Dorsolateral prefrontal cortex (tissue), 122 donors: ENCODE measurements at places on chromosomes 3 and 15.
A peak's percentile ranks its signal among the peaks of the same experiment; 100 is the strongest.

DNA sequence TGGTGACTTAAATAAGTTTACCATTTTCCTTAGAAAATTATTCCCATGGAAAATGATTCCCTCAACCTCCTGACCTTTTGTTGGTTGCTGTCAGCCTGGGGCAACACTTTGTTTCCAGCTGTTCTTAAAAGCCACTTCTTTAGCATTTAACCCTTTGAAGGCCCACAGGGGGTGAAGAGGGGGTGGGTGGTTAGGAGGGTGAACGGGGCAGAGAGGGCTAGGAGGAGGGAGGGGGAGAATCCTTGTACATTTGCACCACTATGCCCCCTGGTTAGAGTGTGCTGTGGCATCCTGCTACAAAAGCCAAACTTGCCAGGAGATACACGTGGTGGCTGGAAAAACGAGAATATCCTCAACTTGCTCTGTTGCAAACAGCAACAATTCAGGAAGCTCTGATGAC, 273.2 kb upstream of the RGMA start:
- no peak for DNase-seq

- DNase-seq = no peak
Measured at GRCh38 chr15:89576417-89576773, 1.1 kb downstream of the TICRR start.

DNA sequence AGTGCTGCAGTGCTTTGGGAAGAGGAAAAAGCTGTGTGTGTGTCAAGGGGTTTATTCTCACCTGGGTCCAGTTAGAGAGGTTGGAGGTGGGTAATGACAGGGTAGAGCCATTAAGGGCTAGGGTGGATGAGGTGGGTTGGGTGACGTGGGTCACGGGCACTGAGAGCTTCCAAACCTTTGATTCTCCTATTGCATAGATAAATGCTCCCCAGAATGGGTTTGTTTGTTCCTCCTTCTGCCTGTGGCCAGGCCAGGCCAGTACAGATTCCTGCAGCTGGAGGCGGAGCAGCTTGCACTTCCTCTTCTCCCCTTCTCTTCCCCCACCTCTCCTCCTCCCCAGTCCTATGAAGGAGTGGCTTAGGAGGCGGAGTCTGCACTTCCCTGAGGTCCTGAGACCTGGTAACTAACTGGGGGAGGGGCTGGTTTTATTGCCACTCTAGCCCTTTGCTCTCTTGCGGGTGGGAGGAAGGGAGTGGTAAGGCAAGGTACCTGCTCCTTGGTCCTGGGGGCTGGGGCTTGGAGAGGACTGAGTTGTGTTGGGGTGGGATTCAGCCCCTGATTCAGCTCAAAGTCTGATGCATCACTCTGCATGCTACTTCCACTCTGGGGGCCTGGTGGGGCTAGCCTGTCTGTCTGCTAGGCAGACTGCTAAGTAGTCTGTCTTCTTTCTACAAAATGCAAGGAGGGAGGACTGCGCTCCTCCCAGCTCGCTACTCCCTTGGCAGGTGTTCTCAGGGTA, 3.5 kb downstream of the SPINT1 start:
- no peak for DNase-seq

- DNase-seq = no peak
Measured at GRCh38 chr3:108602249-108602934, 12.9 kb downstream of the DZIP3 start.

GRCh38 chr3:152421162-152421561, 152.4 kb downstream of the MBNL1 start:
- no peak for DNase-seq

GRCh38 chr3:70742081-70742480, 429.6 kb upstream of the MDFIC2 start:
- no peak for DNase-seq

DNA sequence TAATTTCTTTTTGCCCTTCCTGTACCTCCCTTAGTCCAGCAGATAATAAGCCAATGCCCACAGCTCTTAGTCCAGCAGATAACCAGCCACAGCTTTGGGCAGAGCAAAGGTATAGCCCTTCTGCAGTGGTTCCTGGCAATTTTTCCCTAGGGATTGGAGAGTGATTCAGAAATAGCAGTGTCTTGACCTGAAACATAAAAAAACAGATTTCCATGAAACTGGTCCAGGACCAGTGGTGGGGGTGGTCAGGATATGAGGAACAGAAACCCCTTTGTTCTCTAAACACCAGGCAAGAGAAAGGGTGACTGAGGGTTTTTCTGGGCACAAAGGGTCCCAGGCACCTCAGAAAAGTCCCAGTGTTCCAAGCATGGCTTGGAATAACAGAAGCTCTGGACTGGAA, 103.4 kb downstream of the ARRDC4 start:
- DNase-seq = no peak

DNA sequence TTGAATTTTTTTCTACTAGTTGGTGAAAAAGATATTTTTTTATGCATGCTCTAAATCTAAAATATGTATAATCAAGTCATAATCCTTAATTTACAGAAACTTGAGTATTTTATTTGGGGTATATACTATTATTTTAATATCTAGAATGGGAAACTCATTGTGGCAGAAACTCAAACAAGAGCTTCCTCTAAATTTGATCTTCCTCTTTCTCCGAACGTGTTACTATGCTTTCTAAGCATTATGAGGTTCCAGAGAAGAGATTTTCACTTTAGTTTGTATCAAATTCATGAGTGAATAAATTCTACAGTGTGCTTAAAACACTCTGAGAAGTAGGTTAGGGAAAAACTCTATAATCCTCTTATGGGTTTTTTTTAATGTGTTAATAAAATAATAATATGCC, 173.1 kb downstream of the POTEB3 start:
- no peak for DNase-seq

DNA sequence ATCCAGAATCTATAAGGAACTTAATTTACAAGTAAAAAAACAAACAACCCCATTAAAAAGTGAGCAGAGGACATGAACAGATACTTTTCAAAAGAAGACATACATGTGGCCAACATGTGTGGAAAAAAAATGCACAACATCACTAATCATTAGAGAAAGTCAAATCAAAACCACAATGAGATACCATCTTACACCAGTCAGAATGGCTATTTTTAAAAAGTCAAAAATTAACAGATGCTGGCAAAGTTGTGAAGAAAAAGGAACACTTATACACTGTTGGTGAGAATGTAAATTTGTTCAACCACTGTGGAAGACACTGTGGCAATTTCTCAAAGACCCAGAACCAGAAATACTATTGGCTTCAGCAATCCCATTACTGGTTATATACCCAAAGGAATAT, 830.0 kb upstream of the ALCAM start:
- no peak for DNase-seq

DNA sequence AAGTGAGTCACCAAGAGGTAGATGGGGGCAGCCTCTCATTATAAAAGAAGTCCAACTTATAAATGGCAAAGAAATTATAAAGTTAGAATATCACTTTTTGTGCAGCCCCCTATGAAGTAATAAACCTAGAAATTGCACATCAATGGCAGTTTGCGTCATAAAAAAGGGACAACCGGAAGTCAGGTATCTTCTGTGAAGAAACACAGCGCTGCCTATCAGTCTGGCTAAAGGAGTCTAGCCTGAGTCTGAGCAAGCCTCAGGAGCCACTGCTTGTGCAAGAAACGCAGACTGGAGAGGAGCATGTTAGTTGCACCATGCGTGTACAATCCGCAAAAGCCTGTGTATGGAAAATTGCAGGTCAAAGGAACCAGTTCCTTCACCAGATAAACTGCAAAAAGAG, 178.4 kb downstream of the ARRDC4 start:
- no peak for DNase-seq

DNA sequence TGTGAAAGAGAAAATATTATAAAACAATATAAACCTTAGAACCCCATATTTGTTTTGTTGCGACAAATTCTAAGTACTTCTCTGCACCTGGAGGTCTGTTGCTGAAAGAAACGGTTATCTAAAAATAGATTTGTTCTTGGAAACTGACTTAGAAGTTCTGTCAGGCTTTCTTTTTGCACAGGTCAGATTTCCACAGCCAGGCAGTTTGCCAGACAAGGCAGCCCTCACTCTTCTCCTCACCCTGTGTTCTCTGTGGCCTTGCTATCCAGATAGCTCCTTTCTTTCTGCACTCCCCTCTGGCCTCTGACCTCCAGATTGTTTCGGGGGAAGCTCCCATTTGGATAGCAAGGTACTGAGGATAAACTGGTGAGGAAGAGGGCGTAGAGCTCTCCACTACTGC, 413.3 kb upstream of the ONECUT1 start:
- no peak for DNase-seq

DNA sequence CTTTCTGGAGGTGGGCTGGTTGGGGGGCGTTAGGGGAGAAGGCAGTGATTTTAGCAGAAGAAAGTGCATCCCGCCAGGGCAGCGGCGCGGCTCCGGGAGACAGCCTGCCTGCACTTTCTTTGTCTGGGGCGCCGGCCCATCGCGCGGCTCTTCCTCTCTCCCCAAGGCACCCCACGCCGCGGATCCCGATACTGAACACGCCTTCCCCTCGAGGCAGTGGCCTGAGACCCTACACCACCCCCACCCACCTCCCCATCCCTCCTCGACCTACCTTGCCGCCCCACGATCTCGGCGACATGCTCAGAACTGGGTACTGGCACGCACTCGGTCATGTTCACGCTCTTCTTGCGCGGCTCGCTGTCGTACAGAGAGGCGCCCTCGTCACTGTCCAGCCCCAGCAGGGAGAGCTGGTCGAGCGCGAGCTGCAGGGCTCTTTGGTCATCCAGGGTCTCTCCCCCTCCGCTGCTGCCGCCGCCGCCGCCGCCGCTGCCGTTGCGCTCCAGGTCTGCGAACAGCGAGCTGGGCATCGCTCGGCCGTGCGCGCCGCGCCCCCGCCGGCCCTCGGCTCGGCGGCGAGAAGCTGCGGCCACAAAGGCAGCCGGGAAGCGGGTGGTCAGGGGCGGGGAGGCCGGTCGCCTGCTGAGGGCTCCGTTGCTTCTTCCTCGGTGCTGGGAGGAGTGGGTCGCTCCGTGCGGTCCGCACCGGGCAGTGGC, 483 bp downstream of the MEX3B start:
- peak; percentile 48 for DNase-seq

DNA sequence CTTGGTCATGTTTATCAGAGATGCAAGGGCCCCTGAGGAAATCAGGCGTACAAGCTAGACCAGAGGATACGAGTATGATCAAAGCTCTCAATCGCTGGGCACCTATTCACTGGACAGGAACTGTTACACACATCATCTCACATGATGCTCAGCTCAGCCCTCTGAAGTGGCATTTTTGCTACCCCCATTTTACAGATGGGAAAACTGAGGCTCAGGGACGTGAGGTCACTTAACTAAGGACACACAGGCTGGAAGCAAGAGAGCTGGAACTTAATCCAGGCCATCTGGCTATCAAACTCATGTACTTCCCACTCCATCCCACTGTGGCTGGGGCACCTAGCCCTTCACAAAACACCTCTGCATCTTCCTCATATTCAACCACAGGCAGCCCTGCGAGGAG, 72.9 kb upstream of the SLC6A1 start:
- no peak for DNase-seq

DNA sequence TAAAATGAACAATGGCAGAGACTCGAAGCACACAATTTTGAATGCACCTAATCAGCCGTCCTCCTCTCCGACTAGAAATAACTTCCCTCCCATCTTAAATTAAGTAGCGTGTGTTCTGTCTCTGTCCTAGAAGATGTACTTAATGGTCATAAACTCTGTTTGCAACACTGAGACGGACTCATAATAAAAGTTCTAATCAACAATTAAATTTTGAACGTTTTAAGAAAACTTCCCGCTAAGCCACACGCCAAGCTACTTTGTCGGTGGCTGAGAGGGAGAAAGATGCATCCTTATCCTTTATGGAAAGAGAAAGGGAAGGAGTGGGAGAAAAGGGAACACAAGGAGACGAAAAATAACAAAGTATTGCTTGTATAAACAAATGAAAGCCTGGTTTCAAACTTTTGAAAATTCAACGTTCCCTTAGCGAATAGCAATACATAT, 989 bp downstream of the GNB4 start:
- no peak for DNase-seq

DNA sequence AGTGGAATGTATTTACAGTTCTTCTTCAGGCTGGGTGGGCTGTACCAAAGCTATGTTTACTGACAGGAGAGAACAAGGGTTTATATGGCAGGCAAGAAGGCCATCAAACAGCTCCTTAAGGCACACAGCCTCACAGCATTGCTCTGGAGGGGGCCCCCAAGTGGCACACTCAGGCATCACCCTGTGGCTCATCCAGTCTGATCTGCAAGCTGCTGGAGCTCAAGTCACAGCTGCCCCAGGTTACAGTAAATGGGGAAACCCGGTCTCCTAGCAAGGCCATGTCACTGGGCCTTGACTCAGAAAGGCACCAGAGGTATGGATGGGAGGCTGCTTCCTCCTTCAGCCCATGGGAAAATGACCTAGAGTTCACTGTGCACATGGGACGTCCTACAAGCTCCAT, 67.5 kb downstream of the TFG start:
- DNase-seq = no peak

- DNase-seq = no peak
Measured at GRCh38 chr15:33191591-33191990, 2.9 kb downstream of the FMN1 start.

GRCh38 chr3:39181408-39182335, 10.7 kb downstream of the XIRP1 start:
- DNase-seq = no peak

- peak; percentile 47 for DNase-seq
Measured at GRCh38 chr3:136343873-136344555, 93.9 kb downstream of the PCCB start.

DNA sequence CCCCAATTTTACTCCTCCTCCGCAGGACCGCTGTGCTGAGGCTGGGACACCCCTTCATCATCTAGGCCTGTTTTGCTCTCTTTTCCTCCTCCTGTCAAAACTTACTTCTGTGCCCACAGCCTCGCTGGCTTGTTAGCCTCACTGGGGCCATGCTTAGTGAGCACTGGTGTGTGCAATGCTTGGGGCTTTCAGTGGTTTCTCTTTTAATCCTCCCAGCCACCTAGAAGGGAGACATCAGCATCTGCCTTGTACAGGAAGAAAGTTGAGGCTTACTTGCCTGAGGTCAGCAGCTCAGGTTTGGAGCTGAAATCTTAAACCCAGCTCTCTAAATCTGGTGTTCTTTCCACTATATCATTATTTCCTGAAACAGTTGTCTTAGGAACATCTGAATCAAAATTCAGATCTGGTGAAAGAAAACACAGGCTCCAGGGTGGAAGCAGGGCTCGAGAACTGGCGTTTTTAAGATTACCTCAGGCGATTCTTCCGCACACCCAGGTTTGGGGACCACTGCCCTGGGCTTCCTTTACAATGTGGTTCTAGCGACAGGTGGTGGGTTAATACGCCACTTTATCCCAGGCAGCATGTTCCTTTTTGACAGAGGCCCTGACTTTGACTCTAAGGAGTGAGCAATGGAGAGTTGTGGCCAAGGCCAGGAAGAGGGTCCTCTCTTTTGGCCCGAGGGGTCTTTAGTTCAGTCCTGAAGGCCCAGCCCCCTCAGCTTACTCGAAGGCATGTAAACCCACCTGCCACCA, 3.8 kb downstream of the THSD4 start:
- no peak for DNase-seq
